NCI-H1436 treated with DMSO at 0.1 percent for 48 hours (cell line): ENCODE measurements at places on chromosomes 5 and 9.

DNA sequence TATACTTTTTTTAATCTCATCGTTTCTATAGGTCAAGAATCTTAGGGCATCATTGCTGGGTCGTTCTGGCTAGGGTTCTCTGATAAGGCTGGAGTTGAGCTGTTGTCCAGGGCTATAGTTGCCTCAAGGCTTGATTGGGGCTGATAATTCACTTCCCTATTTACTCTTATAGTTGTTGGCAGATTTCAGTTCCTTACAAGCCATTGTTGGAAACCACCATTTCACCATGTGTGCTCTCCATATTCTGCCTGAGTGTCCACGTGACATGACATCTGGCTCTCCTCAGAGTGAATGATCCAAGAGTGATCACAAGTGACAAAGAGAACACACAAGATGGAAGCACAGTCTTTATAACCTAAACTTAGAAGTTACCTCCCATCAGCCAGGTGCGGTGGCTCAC is 852.2 kb downstream of the EFNA5 start:
- DNase-seq = no peak

GRCh38 chr9:85925493-85925892 is 15.5 kb upstream of the NAA35 start:
- DNase-seq = no peak

- no peak for DNase-seq
Measured at GRCh38 chr9:87863882-87864465, 18.7 kb upstream of the SPATA31E1 start.

DNA sequence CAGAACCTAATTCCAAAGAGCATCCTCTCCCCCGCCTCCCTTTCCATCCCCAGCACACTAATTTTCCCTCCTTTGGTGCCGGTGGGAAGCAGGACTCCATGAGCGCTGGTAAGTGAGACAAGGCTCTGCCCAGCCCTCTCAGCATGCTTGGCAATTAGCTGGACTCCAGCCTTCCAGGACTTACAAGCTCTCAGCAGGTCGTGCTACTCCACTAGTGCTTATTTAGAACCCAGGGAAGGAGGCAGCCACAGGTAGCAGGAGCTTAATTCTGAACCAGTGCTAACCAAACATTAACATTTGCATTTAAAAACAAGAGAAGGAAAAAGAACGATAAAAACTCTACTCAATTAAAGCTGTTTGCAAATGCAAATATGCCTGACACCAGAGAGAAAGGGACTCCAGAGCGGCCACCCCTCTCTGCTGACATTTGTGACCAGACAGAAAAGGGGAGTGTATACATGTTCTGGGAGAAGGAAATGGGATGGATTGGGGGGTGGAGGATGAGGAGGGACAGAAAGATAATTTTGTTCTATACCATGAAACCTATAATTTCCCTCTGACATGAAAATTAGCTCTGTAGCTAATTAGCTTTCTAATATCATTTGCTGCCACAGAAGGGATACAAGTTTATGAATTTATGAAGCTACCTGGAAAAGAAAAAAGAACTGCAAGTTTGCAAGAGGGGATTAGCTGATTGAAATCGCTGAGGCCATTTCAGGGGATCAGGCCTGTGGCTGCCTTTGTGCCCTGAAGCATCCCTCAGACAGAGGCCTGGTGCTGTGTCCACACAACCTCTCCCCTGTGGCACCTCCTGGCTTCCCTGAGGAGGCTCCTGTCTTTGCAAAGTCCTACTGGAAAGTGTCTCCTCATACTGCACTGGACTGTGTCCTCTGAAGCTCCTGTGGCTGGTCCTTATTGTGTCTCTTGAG is 266.3 kb downstream of the SEC61B start:
- DNase-seq = no peak

GRCh38 chr9:21311889-21312288 is 6.8 kb upstream of the IFNA5 start:
- no peak for DNase-seq

DNA sequence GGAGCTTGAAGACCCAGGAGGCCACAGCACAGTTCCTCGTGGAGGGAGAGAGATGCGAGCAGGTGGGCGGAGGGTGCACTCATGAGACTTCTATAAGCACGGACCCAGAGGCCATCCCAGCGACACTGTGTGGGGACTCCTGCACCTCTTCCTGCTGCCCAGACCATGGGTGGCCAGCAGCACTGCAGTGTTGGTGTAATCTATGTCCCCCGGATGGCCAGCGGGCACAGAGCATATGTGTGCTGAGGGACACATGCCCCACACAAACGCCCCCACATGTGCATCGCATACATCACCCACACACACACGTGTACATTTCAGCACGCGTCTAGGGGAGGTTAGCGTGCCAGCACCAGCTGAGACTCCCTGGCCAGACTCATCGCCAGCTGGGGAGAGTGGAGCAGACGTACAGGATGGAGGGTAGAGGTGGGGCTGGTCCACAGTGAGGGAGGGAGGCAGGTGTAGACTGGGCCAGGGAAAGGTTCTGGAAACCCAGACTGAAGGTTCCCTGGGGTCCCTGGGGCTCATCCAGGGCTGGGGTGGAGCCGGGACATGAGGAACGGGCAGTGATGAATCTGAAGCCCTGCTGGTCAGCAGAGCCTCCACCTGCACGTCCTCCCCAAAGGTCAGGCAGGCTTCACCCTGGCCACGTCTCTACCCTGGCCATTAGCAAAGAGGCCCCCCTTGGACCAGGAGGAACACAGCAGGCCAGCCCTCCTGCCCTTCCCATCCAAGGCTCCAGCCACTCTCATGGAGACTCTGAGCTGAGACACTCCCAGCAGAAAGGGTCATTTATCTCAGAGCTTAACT is 27.6 kb downstream of the ADAMTS2 start:
- DNase-seq = no peak

- DNase-seq = no peak
Measured at GRCh38 chr5:146059460-146060220, 45.7 kb downstream of the PLAC8L1 start.

GRCh38 chr5:151014680-151015343 is 5.6 kb upstream of the GPX3 start:
- DNase-seq = no peak

- DNase-seq = no peak
Measured at GRCh38 chr5:123785162-123786071, 273.4 kb downstream of the CSNK1G3 start.

GRCh38 chr5:43652537-43653302 is 49.7 kb downstream of the NNT start:
- DNase-seq = no peak

DNA sequence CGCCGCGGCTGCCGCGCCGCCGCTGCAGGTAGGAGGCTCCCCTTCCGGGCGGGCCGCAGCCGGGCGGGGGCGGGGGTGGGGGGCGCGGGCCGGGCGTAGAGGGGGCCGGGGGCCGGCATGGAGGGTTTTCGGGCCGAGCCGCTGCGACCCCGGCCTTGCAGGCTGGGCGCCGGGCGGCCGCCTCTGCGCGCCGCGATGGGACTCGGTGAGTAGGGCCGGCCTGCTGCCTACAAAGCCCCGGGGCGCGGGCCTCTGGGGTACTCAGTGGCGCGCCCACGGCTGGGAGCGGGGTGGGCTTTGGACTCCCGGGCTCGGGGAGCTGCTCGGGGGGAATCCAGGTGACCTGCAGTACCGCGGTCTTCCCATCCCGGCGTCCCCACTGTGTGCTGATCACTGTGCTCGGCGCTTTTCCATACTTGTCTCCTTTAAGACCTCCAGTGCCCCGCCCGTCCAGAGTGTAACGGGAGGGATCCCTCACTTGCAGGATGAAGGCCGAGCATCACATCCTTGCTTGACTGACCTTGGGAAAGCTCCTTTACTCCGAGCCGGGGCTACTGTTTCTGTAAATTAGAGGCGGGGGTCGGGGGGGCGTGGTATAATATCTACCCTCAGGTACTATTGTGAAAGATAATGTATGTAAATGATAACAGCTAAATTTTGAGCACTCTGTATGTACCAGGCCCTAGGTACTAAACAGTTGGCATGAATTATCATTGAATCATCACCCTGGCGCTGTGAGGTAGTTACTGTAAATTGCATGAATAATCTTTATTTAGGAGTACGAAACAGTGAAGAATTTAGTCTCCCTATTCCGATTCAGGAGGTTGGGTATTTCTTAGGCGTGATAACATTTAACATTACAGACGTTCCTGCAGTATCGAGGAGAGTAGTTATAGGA is 672 bp downstream of the MSANTD3 start:
- DNase-seq = no peak

GRCh38 chr9:14031060-14031414 is 282.9 kb downstream of the NFIB start:
- no peak for DNase-seq

DNA sequence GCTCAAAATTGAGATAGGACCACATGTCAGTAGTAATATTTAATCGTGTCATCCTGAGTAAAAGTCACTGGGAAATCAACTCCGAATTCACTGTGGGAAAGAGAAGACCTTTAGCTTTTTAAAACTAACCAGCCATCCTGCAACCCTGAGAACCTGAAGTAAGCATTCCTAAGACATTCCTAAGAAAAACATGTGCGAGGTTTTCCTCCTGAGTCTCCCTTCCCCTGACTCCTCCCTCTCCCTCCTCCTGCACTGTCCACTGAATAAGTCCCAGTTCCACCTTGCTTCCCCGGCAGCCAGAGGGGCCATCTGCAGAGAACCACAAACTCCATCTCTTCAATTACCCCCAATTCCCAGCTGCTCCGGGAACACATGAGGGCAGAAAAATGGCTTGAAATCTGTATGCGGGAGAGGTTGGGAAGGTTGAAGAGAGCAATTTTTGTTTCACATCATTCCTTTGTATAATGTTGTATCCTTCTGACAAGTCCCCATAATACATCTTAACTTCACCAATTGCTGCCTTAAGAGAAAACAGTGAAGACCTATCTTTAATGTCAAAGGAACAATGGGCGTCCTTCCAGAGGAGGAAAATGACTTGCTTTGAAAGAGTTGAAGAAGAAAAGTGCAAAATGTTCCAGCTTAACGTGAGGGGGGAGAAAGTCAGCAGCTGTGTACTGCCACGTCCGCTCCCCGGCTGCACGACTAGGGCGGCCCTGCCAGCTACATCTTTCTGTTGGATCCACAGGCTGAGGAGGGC is 186.3 kb downstream of the ZNF462 start:
- DNase-seq = no peak

DNA sequence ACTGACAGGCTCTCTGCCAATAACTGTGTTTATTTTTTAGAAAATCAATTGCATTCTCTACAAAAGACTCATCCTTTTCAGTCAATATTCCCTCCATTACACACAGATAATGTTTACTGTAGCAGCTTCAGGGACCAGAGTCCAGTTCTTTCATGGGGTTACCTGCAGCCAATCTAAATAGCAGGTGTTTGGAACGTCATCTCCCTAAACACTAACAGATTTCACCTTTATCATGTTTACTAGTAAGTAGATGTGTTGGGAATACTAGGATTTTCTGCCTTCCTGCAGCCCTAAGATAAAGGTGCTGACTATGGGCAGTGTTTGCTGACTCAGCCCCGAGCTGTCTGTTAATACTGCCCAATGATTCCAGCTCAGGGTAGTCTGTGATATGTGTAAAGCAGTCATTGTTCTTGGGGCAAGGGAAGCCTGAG is 447.0 kb downstream of the KIF4B start:
- no peak for DNase-seq

- no peak for DNase-seq
Measured at GRCh38 chr5:163867324-163867723, 361.9 kb downstream of the MAT2B start.

- DNase-seq = no peak
Measured at GRCh38 chr9:73114958-73115357, 36.7 kb upstream of the ANXA1 start.

DNA sequence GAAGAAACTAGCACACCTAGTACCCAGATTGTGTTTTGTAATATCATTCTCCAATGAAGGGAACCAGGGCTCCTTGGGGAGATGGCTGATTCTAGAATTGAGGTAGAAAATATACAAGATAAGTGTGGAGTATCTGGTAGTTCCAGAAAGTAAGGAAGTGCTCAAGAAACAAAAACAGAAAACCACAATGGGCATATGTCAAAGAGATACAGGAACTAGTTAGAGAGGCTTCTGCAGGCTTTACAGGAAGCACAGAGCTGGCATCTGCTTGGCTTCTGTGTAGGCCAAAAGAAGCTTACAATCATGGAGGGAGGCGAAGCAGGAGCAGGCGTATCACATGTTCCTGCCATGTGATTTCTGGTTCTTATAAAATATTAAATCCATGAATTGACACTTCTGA is 105.7 kb upstream of the TMEM161B start:
- DNase-seq = no peak

DNA sequence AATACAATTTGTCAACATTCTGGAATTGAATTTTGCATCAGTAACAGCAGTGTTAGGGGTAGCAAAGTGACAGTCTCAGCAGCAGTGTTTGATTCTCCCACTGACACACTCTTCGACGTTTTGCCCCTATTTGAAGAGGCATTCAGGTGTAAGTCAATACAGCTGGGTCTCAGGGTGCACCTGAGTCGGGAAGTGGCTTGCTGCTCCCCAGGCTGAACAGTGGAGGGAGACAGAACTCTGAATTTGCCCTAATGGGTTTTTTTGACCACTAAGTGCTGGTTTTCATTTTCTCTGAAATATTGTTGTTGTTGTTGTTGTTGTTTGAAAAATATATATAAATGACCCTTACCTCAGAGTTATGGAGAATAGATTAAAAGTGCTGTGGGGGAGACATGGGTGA is 223.2 kb downstream of the TLR4 start:
- no peak for DNase-seq

- no peak for DNase-seq
Measured at GRCh38 chr5:13572163-13572562, 372.3 kb downstream of the DNAH5 start.

DNA sequence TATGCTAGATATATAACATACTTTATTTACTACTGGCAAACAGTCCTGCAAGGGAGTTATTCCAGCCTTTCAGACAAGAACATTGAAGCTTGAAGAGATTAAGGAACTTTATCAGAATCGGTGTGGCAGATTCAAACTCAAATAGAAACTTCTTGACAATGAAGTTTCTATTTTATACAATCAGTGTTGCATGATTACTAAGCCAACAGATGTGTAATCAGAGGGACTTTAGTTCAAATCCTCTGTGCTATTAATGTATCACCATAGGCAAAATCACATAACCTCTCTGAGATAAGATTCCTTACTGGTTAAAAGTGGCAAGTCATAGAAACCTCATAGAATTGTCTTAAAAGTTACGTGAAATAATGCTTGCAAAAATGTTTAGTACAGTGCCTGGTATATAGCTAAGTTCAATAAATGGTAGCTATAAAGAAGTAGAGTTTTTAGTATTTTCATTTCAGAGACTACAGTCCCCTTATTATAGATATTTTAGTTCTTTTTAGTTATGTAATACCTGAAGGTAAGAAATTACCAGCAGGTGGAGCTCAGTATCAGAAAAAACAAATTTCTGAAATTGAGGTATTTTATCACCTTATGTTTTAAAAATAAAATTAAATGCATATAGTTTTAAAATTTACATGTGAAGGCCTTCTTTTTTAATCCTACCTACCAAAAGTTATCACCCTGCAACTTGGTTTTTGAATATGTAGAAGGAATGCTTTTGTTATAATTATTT is 172.1 kb downstream of the FER start:
- DNase-seq = no peak

GRCh38 chr9:123867034-123867433 is 62.9 kb downstream of the DENND1A start:
- no peak for DNase-seq

GRCh38 chr9:81653240-81653639 is 36.1 kb downstream of the TLE1 start:
- DNase-seq = no peak
